Left lobe of liver (tissue), 2 donors: ENCODE measurements at places on chromosomes 5 and 9.

DNA sequence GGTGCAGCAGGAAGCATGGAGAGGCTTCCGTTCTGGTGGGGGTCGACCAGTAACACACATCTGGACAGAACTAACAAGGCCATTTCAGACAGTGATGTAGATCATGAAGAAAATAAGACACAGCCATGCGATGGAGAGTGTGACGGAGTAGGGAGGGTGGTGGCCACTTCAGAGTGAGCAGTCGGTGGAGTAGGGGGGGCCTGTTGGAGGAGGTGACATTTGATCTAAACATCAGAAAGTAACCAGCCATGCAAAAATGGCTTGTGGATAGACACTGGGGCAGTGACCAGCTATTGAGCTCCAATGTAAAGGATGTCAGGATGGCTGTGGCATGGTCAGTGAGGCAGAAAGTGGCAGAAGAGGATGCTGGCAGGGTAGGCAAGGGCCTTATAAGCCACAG lies 65.9 kb downstream of the PPARGC1B start:
- DNase-seq: no peak

DNA sequence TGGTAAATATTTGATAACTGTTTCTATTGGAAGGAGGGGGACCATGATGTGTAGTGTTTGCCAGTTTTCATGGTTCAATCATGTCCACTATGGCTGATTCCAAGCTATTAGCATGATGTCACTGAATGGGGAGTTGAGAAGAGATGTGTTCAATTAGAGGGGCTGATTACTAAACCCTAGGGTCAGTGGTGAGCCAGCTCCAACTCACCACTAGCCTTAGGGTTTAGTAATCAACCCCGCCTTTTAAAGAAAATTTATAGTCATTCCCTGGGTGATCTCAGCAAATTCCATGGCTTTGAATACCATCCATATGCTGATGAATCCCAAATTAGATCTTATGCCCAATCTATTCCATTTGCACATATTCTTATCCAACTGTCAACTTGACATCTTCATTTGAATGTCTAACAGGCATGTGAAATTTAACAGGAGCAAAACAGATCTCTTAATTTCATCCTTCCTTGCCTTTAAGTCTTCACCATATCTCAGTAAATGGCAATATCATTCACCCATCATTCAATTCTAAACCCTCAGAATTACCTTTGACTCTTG lies 98.8 kb downstream of the GCNT1 start:
- no peak for DNase-seq

DNA sequence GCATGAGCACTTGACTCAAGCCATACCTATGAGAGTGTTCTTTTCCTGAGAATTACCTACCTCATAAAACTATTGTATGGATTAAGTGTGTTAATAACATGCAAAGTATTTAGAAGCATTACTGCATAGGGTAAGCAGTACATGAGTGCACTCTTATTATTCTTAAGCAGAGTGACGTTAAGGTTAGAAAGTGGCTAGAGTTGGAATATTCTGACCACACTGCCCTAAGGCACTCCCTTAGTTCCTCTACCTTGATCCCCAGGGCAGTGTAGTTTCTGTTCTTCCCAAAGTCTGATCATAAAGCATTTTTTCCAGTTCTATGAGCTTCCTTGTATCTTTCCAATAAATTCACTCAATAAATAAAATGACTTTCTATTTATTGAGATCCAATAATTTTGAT lies 189.2 kb downstream of the PCSK1 start:
- DNase-seq: no peak

DNA sequence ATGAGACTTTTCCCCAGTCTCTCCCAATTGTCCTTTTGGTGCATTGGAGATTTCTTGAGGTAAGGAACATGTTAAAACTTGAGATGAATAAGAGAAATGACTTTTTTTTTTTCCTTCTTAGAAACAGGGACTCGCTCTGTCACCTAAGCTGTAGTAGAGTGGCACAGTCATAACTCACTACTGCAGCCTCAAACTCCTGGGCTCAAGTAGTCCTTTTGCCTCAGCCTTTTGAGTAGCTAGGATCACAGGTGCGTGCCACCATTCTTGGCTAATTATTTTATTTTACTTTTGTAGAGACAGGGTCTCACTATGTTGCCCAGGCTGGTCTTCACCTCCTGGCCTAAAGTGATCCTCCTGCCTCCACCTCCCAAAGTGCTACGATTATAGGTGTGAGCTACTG lies 25.9 kb downstream of the CDC42SE2 start:
- DNase-seq: no peak

DNA sequence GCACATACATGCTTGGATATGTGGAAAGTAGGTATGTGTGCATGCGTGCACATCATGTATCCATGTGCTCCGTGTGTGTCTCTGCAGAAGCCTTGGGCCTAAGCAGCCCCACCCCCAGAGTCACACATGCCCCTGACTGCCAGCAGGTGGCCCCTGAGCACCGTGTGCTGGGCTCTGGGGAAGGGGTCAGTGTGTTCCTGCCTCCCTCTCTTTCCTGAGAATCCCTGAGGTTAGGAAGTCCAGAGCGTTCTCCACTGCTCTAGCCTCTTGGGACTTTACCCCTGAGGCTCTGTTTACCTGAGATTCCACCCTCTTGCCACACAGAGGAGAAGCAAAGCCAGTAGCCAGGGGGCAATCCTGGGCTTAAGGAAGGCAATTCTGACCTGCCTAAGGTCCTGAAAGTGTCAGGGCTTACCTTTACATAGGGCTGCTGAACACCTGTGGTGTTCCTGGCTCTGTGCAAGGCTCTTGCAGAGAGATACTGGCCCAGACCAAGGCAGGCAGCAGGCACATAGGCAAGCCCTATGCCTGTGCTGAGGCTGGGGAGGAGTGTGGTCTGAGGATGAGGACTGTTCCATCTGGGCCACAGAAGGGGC lies 207.3 kb downstream of the TMEM38B start:
- no peak for DNase-seq

DNA sequence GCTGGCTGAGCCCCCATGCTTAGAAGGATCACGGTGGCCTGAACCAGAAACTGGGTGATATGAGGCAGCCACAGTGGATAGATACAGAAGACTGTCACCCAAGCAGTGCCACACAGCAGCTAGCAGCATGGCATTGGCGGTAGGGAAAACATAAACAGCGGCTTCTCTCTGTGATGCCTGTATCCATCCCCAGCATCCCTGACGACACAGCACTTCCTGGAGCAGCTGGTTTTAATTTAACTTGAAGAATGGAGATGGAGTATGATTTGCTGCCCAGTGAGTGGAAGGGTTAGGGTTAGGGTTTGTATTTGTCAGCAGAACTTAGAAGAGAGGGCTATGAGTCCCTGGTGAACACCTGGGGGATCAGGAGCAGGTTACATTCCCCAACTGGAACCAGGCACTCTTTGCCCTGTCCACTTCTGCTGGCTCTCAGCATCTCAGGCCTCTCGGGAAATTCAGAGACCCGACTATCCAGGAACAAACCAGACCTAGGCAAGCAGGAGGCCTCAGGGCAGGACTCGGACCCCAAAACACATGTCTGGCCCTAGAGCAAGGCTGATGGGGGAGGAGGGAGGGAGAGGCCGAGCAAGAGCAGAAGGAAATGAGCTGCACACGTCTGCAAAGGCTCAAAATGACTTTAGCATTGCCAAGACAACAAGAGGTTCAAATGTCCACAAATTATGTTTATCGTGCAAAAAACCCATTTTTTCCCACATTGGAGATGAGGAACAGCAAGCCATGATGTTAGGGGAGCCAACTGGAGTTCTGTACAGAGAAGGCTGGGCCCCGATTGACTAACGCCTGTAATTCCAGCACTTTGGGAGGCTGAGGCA lies 6.5 kb upstream of the GGTA1 start:
- DNase-seq: no peak

DNA sequence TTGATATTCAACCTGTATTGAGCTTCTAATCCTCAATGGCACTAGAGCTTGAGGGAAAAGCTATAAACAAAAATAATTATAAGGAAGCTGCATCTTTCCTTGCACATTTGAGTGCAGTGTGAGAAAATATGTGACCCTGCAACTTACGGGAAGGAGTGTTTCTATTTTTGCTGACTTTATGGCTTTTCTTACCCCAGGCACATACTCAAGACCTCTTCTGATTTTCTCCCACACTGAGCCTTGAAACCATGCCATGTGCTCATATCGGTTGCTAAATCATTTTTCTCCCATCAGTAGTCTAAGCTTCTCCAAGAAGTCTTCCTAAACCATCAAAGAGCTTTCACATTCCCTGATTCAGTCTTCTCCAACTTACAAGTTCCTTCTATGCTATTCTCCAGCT lies 91.5 kb downstream of the CDH6 start:
- no peak for DNase-seq

- DNase-seq: no peak
Observed at GRCh38 chr9:71766663-71767062, 1.6 kb downstream of the CEMIP2 start.

GRCh38 chr5:130109152-130109551 lies 204.9 kb downstream of the CHSY3 start:
- no peak for DNase-seq

GRCh38 chr5:4198461-4198860 lies 602.8 kb downstream of the IRX1 start:
- DNase-seq: no peak

DNA sequence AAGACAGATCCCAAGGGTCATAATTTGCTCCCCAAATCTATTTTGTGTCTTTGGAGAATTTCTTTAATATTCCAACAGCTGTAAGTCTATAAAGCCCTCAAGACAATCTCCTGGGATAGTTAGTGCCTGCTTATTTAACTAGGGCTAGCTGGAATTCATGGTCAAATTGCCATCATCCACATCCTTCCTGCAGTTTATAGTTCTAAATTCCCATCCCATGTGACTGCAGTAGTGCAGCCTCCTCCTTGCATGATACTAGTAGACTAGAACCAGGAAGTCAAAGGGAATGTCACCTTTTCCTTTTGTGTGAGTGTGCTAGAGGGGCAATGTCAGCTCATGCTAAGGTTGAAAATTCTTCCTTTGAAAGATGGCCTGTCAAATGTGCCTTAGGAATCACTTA lies 214.8 kb upstream of the PIK3R1 start:
- DNase-seq: no peak

- peak; percentile 91 for DNase-seq
Observed at GRCh38 chr5:138927979-138928378, 52.8 kb upstream of the LRRTM2 start.

DNA sequence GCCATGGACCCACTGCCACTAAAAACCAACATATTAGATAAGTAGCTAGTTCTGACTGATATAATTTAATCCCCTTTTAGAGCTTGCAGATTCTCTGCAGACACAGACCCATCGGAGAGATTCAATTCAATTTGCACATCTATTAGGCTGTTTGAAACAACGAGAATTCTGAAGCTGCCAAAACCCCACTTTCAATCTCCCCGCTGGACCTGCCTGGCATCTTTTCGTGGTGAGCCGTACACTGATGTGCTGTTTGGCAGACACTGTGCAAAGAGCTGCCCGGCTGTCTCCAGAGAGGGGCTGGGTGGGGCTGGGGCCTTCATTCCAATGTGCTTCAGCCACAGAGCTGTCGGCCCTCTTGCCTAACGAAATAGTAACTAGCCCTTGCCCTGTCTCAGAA lies 42.1 kb upstream of the FAM240B start:
- DNase-seq: no peak

GRCh38 chr5:31047621-31048020 lies 145.9 kb upstream of the CDH6 start:
- DNase-seq: no peak

- DNase-seq: no peak
Observed at GRCh38 chr5:125409234-125409860, 662.9 kb upstream of the ZNF608 start.

DNA sequence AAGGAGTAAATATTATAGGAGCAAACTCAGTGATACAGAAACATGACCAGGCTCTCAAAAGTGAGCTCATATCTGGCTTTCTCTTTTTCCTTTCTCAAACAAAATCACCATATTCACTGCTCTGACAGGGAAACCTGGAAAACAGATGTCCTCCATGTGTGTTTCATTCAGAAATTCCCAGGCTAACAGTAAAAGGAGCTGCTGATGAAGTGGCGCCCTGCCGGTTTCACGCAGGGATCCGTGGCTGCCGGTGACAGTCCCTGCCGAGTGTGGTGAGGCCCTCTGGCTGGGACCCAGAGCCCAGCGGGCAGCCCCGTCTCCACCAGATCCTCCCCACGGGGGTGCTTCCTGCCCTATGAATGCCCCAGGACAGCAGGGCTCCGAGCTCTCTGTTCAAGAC lies 208.1 kb downstream of the GNA14 start:
- DNase-seq: no peak

DNA sequence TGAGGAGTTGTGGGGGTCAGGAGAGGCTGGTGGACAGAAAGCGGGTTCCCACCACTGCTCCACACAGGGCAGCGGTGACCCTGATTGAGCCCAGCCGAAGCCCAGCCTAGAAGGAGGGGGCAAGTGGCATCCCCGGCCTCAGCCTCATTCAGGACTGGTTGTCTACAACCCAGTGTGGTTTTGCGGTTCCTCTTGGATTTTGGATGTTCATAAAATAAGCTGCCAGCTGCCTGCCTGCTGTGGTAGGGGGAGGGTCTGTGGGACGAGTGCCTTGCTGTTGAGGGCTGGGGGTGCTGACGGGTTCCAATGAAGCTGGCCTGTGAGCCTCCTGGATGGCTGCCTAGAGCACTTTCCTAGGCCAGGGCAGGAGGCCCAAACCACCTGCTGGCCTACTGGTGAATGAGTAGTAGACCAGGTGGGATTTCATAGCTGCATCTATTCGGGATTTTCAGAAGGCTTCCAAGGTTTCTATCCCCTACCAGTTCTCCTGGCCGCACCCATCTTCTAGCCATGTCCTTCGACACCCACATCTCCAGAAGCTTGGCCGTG lies 102.4 kb downstream of the NDFIP1 start:
- DNase-seq: no peak

- DNase-seq: no peak
Observed at GRCh38 chr5:14102666-14103065, 40.5 kb upstream of the TRIO start.

GRCh38 chr9:114718801-114719221 lies 36.8 kb upstream of the TEX48 start:
- DNase-seq: no peak

- DNase-seq: no peak
Observed at GRCh38 chr5:157961176-157961575, 102.2 kb upstream of the CLINT1 start.

- DNase-seq: no peak
Observed at GRCh38 chr9:87292449-87293191, 205.0 kb upstream of the DAPK1 start.

- no peak for DNase-seq
Observed at GRCh38 chr5:102014371-102014770, 281.7 kb downstream of the SLCO4C1 start.

DNA sequence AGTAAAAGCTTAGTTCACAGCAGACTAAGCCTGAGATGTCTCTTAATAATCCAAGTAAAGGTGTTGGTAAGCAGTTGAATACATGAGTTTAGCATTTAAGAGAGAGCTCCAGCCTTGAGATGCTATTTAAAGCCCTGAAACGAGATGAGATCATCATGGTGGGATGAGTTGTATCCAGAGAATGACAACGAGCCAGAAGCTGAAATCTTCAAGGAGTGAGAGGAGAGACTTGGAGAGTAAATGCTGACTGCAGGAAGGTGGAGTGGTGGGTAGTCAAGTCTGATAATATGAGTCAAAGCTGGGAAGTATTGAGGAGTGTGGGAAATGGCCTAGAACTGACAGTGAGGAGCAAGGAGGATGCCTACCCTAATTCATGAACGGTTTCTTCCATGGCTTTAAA lies 53.7 kb downstream of the PLAC8L1 start:
- DNase-seq: no peak

- peak; percentile 48 for DNase-seq
Observed at GRCh38 chr5:168076561-168076991, 214.9 kb upstream of the WWC1 start.
